ENCODE measurements at places on chromosomes 7 and 10. TPM values are rescaled to one million over a fixed set of nuclear protein-coding genes. Genes with fewer than 3 reads are reported as not detected.

DNA sequence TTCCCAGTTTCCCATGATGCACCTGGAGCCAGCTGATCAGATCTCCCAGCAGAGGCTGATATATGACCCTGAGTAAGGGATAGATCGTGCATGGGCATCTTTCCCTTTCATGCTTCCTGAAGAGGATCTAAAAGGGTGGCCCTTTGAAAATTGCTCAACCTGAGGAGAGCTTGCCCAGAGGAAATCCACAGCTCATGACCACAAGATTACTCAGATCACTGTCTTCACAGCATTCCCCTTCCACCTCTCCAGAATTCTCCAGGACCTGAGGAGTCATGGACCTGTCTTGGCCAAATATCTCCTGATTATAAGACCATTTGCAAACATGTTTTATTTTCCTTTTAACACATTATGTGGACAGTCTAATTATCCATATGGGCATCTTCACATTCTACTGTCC is 328.1 kb downstream of the LHFPL3 start:
- H3K27me3 ChIP-seq, result peaks cover 5% of the 10 kb centered on the region
- no peak overlapping the region for H3K27ac ChIP-seq
- H3K36me3 ChIP-seq, result no peaks in the 10 kb centered on the region
- DNase-seq, result no peak

DNA sequence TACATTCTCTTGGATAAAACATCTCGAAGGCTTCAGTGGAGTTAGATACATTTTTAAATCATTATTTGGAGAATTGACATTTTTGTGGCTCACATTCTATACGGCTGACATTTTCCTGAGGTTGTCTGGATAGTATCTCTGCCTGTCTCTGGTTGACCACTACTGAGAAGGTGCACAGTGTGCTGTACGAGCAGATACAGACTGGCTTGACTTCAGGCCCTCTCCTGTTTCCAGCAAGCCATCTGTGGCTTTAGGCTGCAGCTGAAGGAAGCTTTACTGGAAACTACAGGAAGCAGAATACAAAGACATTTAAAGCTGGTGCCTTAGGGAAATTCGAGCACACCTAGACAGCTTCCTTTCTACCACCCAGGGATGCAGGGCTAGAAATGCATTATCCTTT is 39.3 kb upstream of the RSU1 start:
- no peak overlapping the region for H3K27ac ChIP-seq
- DNase-seq, result no peak
- H3K4me3 ChIP-seq, result no peak overlapping the region
- H3K36me3 ChIP-seq, result no peaks in the 10 kb centered on the region

GRCh38 chr7:91826377-91826776 is 54.1 kb downstream of the MTERF1 start:
- H3K36me3 ChIP-seq, result peaks cover 14% of the 10 kb centered on the region
- H3K27me3 ChIP-seq, result no peaks in the 10 kb centered on the region
- H3K4me3 ChIP-seq, result no peak overlapping the region
- H3K27ac ChIP-seq, result no peak overlapping the region
- H3K4me1 ChIP-seq, result no peaks in the 10 kb centered on the region

GRCh38 chr10:7750222-7750621 is 37.6 kb downstream of the KIN start:
- H3K4me1 ChIP-seq, result no peaks in the 10 kb centered on the region
- H3K27me3 ChIP-seq, result no peaks in the 10 kb centered on the region
- H3K4me3 ChIP-seq, result no peak overlapping the region
- DNase-seq, result no peak
- H3K27ac ChIP-seq, result no peak overlapping the region
- peaks cover 24% of the 10 kb centered on the region for H3K36me3 ChIP-seq

DNA sequence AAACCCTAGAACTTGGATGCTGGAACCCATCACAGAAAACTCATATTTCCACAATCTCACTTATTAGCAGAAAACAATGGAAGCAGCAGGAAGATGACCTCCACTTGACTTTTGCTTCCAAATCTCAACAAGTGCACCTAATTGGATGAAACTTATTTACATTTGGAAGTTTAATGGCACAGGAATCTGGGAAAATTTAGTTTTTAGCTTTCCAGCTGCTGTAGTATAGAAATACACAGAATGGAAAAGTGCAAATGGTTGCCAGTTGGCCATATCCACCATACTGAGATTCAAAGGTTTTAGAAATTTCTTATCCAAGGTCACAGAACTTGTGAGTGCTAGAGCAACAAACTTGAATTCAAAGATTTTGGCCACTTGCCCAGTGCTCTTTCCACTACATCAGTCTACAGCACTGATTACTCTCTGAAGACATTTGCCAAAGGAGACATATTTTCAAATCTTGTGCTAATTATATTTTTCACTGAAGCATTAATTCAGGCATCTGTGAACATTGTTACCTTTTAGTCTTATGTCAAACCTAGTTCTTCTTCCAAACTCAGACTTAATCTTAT is 9.3 kb upstream of the AHR start:
- peaks cover 2% of the 10 kb centered on the region for H3K36me3 ChIP-seq
- no peak for DNase-seq

- H3K27ac ChIP-seq, result no peak overlapping the region
- H3K27me3 ChIP-seq, result peaks cover 25% of the 10 kb centered on the region
- H3K4me3 ChIP-seq, result no peak overlapping the region
- H3K36me3 ChIP-seq, result no peaks in the 10 kb centered on the region
Measured at GRCh38 chr10:123906296-123906695, 14.7 kb upstream of the CPXM2 start.

The CFAP58 gene
- total RNA-seq, result 0.60 TPM

DNA sequence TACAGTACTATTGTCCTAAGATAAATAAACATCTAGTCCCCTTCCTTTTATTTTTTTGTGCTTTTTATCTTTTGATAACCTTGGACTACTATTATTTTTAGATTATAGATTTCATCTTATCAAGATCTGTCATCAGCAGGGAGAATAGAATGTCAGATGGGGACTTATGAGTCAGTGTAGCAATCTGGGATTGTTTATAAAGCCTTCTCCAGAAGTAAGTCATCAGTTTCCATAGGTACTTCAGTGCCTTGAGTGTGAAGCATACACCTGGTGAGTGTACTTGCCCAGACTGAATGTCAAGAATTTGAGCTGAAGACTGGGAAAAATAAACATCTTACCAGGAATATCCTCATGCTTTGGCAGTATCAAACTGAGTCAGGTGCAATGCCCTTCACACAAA is 2.1 kb downstream of the CASD1 start:
- DNase-seq, result no peak
- H3K4me1 ChIP-seq, result peaks cover 53% of the 10 kb centered on the region
- H3K36me3 ChIP-seq, result peaks cover 8% of the 10 kb centered on the region

DNA sequence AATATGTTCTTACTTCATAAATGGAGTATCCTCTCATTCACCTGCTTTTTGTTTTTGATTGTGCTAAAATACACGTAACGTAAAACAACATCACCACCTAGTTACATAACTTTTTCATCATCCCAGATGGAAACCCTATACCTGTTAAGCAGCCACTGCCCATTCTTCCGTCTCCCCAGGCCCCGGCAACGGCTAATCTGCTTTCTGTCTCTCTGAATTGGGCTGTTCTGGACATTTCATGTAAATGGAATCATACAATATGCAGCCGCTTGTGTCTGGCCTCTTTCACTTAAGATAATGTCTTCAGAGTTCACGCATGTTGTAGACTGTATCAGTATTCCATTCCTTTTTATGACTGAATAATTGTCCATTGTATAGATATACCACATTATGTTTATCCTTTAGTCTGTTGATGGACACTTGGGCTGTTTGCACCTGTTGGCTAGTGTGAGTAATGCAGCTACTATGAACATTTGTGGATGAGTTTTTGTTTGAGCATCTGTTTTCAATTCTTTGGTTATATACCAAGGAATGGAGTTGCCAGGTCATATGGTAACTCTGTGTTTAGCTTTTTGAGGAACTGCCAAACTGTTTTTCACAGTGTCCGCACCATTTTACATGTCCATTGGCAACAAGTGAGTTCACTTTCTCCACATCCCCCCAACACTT is 14.1 kb upstream of the SUN1 start:
- peaks cover 3% of the 10 kb centered on the region for H3K27me3 ChIP-seq
- peak overlapping the region; percentile 15 for H3K27ac ChIP-seq
- peaks cover 63% of the 10 kb centered on the region for H3K4me1 ChIP-seq

GRCh38 chr10:13770760-13771493 is 184.2 kb downstream of the PRPF18 start:
- H3K27ac ChIP-seq, result no peak overlapping the region
- H3K36me3 ChIP-seq, result no peaks in the 10 kb centered on the region
- no peak overlapping the region for H3K4me3 ChIP-seq
- H3K27me3 ChIP-seq, result peaks cover 9% of the 10 kb centered on the region

DNA sequence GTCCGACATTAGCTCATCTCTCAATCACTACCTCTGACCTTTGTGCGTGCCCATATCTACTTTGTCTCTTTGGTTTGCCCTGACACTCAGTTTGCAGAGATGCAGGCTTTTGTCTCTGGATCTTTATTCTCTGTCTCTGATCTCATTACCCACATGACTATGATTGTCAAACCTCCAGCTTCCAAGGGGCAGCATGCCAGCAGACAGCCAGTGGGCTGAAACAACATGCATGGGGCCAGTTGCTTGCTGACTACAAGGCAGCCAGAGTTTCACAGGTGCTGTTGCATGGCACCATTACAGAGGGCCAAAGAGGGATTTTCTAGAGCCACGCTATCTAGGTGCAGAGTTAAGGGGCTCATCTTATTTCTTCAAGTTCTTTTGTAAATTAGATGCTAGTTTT is 146.2 kb downstream of the SPAG6 start:
- H3K27ac ChIP-seq, result no peak overlapping the region
- no peak for DNase-seq
- H3K4me3 ChIP-seq, result no peak overlapping the region
- no peaks in the 10 kb centered on the region for H3K36me3 ChIP-seq
- peaks cover 15% of the 10 kb centered on the region for H3K4me1 ChIP-seq

DNA sequence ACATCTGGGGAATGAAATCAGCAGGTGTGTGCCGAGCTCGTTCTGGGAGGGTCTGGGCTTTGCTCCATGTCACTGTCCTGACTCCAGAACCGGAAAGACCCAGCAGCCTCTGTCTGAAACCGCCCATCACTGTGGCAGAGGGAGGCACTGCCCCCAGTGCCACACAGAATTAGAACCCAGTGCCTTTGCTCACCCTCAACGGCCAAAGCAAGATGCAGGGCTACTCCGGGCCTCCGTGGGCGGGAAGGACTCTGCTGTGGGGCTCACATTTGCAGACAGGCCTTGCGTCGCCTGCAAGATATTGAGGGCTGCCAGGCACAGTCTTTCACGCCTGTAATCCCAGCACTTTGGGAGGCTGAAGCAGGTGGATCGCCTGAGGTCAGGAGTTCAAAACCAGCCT is 219.2 kb upstream of the PPP2R2D start:
- no peaks in the 10 kb centered on the region for H3K4me1 ChIP-seq
- DNase-seq, result no peak
- no peak overlapping the region for H3K4me3 ChIP-seq
- H3K27ac ChIP-seq, result no peak overlapping the region
- H3K36me3 ChIP-seq, result no peaks in the 10 kb centered on the region
- H3K27me3 ChIP-seq, result peaks cover 3% of the 10 kb centered on the region

GRCh38 chr7:52302765-52303520 is 732.5 kb upstream of the POM121L12 start:
- H3K27me3 ChIP-seq, result no peaks in the 10 kb centered on the region
- H3K27ac ChIP-seq, result no peak overlapping the region
- H3K36me3 ChIP-seq, result no peaks in the 10 kb centered on the region
- no peak for DNase-seq

DNA sequence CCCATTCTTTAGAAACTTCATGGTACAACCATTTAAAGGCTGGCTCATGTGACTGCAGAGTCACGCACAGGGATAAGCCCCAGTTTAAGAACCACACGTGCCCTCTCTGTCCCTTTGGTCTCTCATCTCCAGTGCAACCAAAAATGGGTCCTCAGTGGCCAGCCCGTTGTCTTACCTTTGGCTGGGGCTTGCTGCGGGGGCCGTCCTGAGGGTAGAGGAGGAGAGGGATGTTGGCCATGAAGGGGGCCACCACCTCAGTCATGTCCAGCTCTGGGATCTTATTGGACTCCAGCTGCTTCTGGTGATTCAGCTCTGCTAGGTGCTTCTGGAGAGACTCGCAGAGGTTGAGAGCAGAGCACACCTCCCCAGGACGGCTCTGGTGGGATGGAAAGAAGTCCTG is 22.3 kb downstream of the PSAP start:
- no peak for DNase-seq
- H3K27ac ChIP-seq, result no peak overlapping the region
- peaks cover 37% of the 10 kb centered on the region for H3K36me3 ChIP-seq
- peaks cover 5% of the 10 kb centered on the region for H3K4me1 ChIP-seq
- H3K4me3 ChIP-seq, result no peak overlapping the region
- H3K27me3 ChIP-seq, result no peaks in the 10 kb centered on the region

The ABCF2 gene
- 48.4 TPM for total RNA-seq

DNA sequence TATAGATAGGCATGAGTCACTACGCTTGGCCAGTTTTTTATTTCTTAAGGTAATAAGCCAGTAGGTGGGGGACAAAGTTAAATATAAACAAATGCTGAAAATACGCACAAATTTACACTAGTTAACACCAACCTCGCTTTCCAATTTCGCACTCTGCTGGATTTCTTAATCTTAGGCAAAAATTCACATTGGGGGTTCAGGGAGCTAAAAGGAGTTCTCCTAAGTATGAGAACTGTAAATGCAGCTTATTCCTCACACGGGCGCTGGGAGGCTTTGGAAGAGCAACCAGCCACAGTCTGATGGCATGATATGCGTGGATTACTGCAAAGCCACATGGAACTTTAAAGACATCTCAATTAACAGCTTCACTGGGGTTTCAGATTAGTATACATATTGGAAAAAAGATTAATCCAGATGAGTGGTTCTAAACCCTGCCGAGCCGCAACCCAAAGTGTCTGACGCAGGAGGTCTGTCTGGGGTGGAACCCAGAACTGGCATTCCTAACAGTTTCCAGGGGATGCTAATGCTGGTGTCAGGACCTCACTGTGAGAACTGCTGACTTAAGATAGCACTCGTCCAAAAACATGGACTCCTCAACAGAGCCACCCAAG is 16.2 kb downstream of the TNS3 start:
- no peak for DNase-seq
- no peak overlapping the region for H3K27ac ChIP-seq
- peaks cover 4% of the 10 kb centered on the region for H3K27me3 ChIP-seq
- H3K4me1 ChIP-seq, result no peaks in the 10 kb centered on the region

GRCh38 chr7:381211-382042 is 91.5 kb downstream of the FOXL3 start:
- peaks cover 4% of the 10 kb centered on the region for H3K36me3 ChIP-seq
- peak overlapping the region; percentile 64 for H3K27ac ChIP-seq
- peak overlapping the region; percentile 8 for H3K4me3 ChIP-seq
- peaks cover 25% of the 10 kb centered on the region for H3K4me1 ChIP-seq

- no peak for DNase-seq
- no peak overlapping the region for H3K27ac ChIP-seq
- no peaks in the 10 kb centered on the region for H3K36me3 ChIP-seq
- no peak overlapping the region for H3K4me3 ChIP-seq
- peaks cover 11% of the 10 kb centered on the region for H3K27me3 ChIP-seq
Measured at GRCh38 chr7:20241911-20242261, 24.7 kb upstream of the MACC1 start.

GRCh38 chr7:152335900-152336571 is 99.8 kb downstream of the KMT2C start:
- H3K27ac ChIP-seq, result peak overlapping the region; percentile 85
- DNase-seq, result no peak
- H3K4me3 ChIP-seq, result peak overlapping the region; percentile 47
- peaks cover 47% of the 10 kb centered on the region for H3K4me1 ChIP-seq

The MBL2 gene
- not detected for total RNA-seq

GRCh38 chr7:117381362-117381761 is 45.9 kb downstream of the ASZ1 start:
- H3K4me1 ChIP-seq, result no peaks in the 10 kb centered on the region
- no peak overlapping the region for H3K4me3 ChIP-seq
- no peaks in the 10 kb centered on the region for H3K36me3 ChIP-seq
- DNase-seq, result no peak
- H3K27me3 ChIP-seq, result no peaks in the 10 kb centered on the region

The SPDYE9 gene
- not detected for total RNA-seq

- no peak overlapping the region for H3K4me3 ChIP-seq
- H3K27me3 ChIP-seq, result no peaks in the 10 kb centered on the region
- peak; percentile 23 for DNase-seq
- H3K27ac ChIP-seq, result no peak overlapping the region
Measured at GRCh38 chr7:6160191-6160623, 112.2 kb downstream of the CYTH3 start.

Measured in activated CD4-positive, alpha-beta T cell treated with anti-CD3 and anti-CD28 coated beads for 36 hours (primary cell).